SK-N-SH (cell line): ENCODE measurements at places on chromosomes 1 and 21.

GRCh38 chr1:166079276-166079675 is 87.5 kb downstream of the FAM78B start:
- no peaks in the 10 kb centered on the region for H3K27me3 ChIP-seq
- H3K27ac ChIP-seq, result no peak overlapping the region
- H3K36me3 ChIP-seq, result no peaks in the 10 kb centered on the region
- no peaks in the 10 kb centered on the region for H3K4me1 ChIP-seq
- H3K4me3 ChIP-seq, result no peak overlapping the region

- H3K27ac ChIP-seq, result no peak overlapping the region
- DNase-seq, result no peak
- H3K4me3 ChIP-seq, result no peak overlapping the region
- H3K4me1 ChIP-seq, result no peaks in the 10 kb centered on the region
These were observed 49.9 kb downstream of the PTP4A2 start for GRCh38 chr1:31888291-31888690.

DNA sequence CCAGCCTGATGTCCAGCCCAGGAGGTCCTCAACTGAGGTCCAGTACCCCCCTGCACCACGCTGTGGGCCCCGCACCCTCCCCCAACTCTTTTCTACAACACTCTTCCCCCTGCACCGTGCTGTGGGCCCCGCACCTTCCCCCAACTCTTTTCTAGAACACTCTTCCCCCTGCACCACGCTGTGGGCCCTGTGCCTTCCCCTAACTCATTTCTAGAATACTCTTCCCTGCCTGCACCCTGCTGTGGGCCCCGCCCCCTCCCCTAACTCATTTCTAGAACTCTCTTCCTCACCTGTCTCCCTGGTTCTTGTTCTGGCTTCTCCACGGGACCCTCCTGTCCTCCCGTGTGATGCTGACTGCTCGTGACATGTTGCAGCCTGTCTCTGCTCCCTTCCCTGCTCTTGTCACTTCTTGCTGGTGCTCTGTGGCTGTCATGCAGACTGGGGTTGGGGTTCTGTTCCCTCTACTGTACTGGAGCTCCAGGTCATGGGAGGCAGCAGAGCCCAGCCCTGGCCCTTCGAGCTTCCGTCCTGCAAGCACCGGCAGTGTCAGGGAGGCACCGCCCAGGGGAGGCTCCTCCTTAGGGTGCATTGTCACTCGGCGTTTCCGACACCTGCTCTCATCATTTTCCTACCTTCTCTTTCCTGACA is 160.1 kb upstream of the COL6A1 start:
- peaks cover 8% of the 10 kb centered on the region; the same call in 1 of the 2 replicates for H3K4me1 ChIP-seq
- no peaks in the 10 kb centered on the region for H3K36me3 ChIP-seq
- no peak overlapping the region for H3K27ac ChIP-seq

- no peaks in the 10 kb centered on the region for H3K27me3 ChIP-seq
- H3K36me3 ChIP-seq, result no peaks in the 10 kb centered on the region
- no peak overlapping the region for H3K27ac ChIP-seq
- peak; percentile 9 for DNase-seq
- H3K4me3 ChIP-seq, result no peak overlapping the region
- H3K4me1 ChIP-seq, result no peaks in the 10 kb centered on the region; the same call in 1 of the 2 replicates
These were observed 58.2 kb upstream of the SLC25A33 start for GRCh38 chr1:9481048-9481447.

GRCh38 chr1:26799479-26800142 is 11.9 kb downstream of the PIGV start:
- H3K27ac ChIP-seq, result peak overlapping the region; percentile 29
- peaks cover 3% of the 10 kb centered on the region for H3K36me3 ChIP-seq
- peaks cover 13% of the 10 kb centered on the region for H3K4me1 ChIP-seq
- peak; percentile 32 for DNase-seq
- H3K27me3 ChIP-seq, result no peaks in the 10 kb centered on the region

DNA sequence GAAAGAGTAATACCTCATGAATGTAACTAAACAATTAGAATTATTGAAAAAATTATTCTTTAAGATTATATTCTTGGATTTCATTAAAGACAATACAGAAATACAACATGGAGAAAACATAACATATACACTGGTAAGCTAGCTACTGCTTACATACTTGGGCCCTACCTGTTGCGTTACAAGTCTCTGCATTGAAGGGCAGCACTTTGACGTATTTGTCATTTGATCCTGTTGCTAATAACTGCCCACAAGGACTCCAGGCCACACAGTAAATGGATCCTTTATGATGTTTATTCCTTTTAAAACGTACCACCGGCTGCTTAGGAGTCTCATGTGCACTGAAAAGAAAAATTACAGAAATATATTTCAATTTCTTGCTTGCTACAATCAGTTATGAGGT is 19.8 kb upstream of the CLCC1 start:
- no peak overlapping the region for H3K27ac ChIP-seq
- no peak for DNase-seq
- no peak overlapping the region for H3K4me3 ChIP-seq
- H3K4me1 ChIP-seq, result no peaks in the 10 kb centered on the region

GRCh38 chr1:232474826-232475225 is 155.1 kb downstream of the SIPA1L2 start:
- no peaks in the 10 kb centered on the region; the same call in 1 of the 2 replicates for H3K4me1 ChIP-seq
- peaks cover 5% of the 10 kb centered on the region; the same call in 1 of the 2 replicates for H3K36me3 ChIP-seq
- H3K4me3 ChIP-seq, result no peak overlapping the region
- DNase-seq, result no peak
- H3K27ac ChIP-seq, result no peak overlapping the region

- no peak overlapping the region for H3K4me3 ChIP-seq
- no peaks in the 10 kb centered on the region for H3K27me3 ChIP-seq
- H3K36me3 ChIP-seq, result peaks cover 36% of the 10 kb centered on the region; the same call in 1 of the 2 replicates
- peaks cover 7% of the 10 kb centered on the region; the same call in 1 of the 2 replicates for H3K4me1 ChIP-seq
- no peak overlapping the region for H3K27ac ChIP-seq
These were observed 2.0 kb upstream of the GJC2 start for GRCh38 chr1:228147768-228148167.

- no peaks in the 10 kb centered on the region; the same call in 1 of the 2 replicates for H3K4me1 ChIP-seq
- DNase-seq, result no peak
- H3K27ac ChIP-seq, result no peak overlapping the region
- peaks cover 5% of the 10 kb centered on the region; the same call in 1 of the 2 replicates for H3K27me3 ChIP-seq
These were observed 2.2 kb upstream of the IL20 start for GRCh38 chr1:206863266-206863665.

- no peak for DNase-seq
- no peak overlapping the region for H3K4me3 ChIP-seq
- H3K4me1 ChIP-seq, result no peaks in the 10 kb centered on the region
- no peaks in the 10 kb centered on the region; the same call in 1 of the 2 replicates for H3K27me3 ChIP-seq
- no peak overlapping the region for H3K27ac ChIP-seq
These were observed 180.0 kb upstream of the KCND3 start for GRCh38 chr1:112169517-112169916.

GRCh38 chr1:36342426-36343185 is 19.2 kb upstream of the EVA1B start:
- H3K4me1 ChIP-seq, result peaks cover 10% of the 10 kb centered on the region
- H3K4me3 ChIP-seq, result no peak overlapping the region
- H3K27me3 ChIP-seq, result no peaks in the 10 kb centered on the region
- peak overlapping the region; percentile 87 for H3K27ac ChIP-seq

GRCh38 chr1:172955161-172955815 is 95.5 kb downstream of the TNFSF18 start:
- no peak overlapping the region for H3K4me3 ChIP-seq
- H3K27me3 ChIP-seq, result no peaks in the 10 kb centered on the region
- no peak for DNase-seq
- no peaks in the 10 kb centered on the region for H3K36me3 ChIP-seq
- peaks cover 40% of the 10 kb centered on the region; the same call in 1 of the 2 replicates for H3K4me1 ChIP-seq
- peak overlapping the region; percentile 93 for H3K27ac ChIP-seq

DNA sequence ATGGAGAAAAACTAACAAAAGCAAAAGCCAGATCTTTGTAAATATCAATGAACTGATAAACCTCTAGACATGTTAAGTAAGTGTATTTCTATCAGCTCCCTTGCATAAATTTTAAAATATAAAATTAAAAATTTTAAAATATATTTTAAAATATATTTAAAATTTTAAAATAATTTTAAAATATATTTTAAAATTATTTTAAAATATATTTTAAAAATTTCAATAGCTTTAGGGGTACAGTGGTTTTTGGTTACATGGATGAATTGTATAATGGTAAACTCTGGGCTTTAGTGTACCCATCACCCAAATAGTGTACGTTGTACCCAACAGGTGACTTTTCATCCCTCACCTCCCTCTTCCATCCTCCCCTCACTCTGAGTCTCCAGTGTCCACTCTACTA is 279.2 kb downstream of the SDCCAG8 start:
- no peaks in the 10 kb centered on the region for H3K4me1 ChIP-seq
- H3K36me3 ChIP-seq, result peaks cover 14% of the 10 kb centered on the region
- H3K4me3 ChIP-seq, result no peak overlapping the region
- H3K27ac ChIP-seq, result no peak overlapping the region
- no peak for DNase-seq

GRCh38 chr1:47216278-47217059 is 15.6 kb downstream of the TAL1 start:
- H3K27me3 ChIP-seq, result peaks cover 12% of the 10 kb centered on the region; the same call in 1 of the 2 replicates
- no peak for DNase-seq
- no peaks in the 10 kb centered on the region for H3K36me3 ChIP-seq
- no peaks in the 10 kb centered on the region for H3K4me1 ChIP-seq
- no peak overlapping the region for H3K4me3 ChIP-seq

DNA sequence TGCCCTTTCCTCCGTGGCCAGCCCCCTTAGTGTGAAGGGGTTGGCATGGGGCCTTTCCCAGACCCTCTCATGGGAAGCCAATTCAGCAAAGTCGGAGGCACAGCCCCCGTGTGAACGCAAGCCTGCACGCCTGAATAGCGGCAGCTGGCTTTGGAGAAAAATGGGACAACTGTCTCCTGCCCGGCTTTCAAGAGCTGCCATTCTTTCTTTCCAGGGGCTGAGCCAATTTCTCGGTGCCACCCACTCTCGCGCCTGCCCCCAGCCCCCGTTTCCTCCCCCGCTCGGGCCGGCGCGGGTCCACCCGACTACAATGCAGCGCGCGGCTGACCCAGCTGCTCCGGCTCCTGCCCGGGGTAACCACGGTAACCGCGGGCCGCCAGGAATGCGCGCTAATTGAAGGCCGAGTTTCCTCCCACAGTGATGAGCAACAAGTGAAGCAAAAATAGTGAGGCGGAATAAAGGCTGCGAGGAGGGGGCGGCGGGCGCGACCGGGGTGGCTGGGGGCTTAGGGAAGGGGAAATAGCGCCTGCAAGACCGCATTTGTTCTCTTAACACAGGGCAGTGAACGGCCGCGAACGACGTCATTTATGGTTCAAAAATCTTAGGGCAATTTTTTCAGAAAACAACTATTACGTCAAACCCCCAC is 27.8 kb downstream of the ILDR2 start:
- peaks cover 27% of the 10 kb centered on the region; the same call in 1 of the 2 replicates for H3K27me3 ChIP-seq
- no peaks in the 10 kb centered on the region for H3K36me3 ChIP-seq
- peak overlapping the region; percentile 30 for H3K4me3 ChIP-seq
- DNase-seq, result peak; percentile 76
- no peak overlapping the region for H3K27ac ChIP-seq
- H3K4me1 ChIP-seq, result no peaks in the 10 kb centered on the region

- DNase-seq, result no peak
- peak overlapping the region; percentile 95 for H3K27ac ChIP-seq
- peaks cover 3% of the 10 kb centered on the region for H3K36me3 ChIP-seq
- peak overlapping the region; percentile 71 for H3K4me3 ChIP-seq
- H3K27me3 ChIP-seq, result no peaks in the 10 kb centered on the region
- peaks cover 17% of the 10 kb centered on the region for H3K4me1 ChIP-seq
These were observed 557 bp downstream of the EMC1 start for GRCh38 chr1:19250629-19251304.

DNA sequence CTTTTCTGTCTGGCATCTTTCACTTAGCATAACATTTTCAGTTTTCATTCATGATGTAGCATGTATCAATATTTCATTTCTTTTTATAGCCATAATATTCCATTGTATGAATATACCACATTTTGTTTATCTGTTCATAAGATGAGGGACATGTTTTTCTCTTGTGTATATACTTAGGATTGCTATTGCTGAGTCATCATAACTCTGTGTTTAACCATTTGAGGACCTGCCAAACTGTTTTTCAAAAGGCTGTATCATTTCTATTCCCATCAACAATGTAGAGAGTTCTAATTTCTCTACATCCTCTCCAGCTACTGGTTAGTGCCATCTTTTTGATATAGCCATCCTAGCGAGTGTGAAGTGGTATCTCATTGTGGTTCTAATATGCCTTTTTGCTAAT is 26.2 kb downstream of the MPZL1 start:
- no peak overlapping the region for H3K4me3 ChIP-seq
- no peak for DNase-seq
- peaks cover 23% of the 10 kb centered on the region; the same call in 1 of the 2 replicates for H3K4me1 ChIP-seq
- H3K36me3 ChIP-seq, result no peaks in the 10 kb centered on the region
- no peak overlapping the region for H3K27ac ChIP-seq
- no peaks in the 10 kb centered on the region for H3K27me3 ChIP-seq

- H3K27me3 ChIP-seq, result no peaks in the 10 kb centered on the region
- H3K27ac ChIP-seq, result no peak overlapping the region
- no peak overlapping the region for H3K4me3 ChIP-seq
- no peaks in the 10 kb centered on the region for H3K36me3 ChIP-seq
These were observed 13.5 kb downstream of the ZYG11A start for GRCh38 chr1:52856026-52856425.

DNA sequence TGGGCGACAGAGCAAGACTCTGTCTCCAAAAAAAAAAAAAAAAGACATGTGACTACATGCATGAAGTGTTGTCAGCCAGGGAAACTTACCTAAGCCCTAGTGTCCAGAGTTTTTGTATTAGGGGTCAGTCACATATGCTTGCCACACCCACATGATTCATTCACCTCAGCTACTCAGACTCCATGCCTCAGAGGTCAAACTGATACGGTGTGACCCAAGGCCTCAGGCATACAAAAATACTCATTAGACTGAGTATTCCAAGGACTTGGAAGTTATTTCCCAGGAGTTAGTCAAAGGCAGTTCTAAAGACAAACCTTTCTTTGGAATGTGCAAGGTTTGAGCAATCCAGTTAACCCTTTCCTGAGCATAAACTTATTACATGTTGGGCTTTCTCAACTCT is 6.3 kb upstream of the TRIM33 start:
- no peak overlapping the region for H3K27ac ChIP-seq
- no peaks in the 10 kb centered on the region for H3K27me3 ChIP-seq
- no peak for DNase-seq
- H3K36me3 ChIP-seq, result no peaks in the 10 kb centered on the region
- H3K4me3 ChIP-seq, result no peak overlapping the region

- no peak for DNase-seq
- H3K27me3 ChIP-seq, result no peaks in the 10 kb centered on the region
- 0 out of 2 replicates have a peak, but pooled peaks cover 11% of the 10 kb centered on the region for H3K4me1 ChIP-seq
- no peak overlapping the region for H3K27ac ChIP-seq
- H3K4me3 ChIP-seq, result peak overlapping the region; percentile 49
These were observed 1.2 kb downstream of the LRRC42 start for GRCh38 chr1:53947172-53947907.

DNA sequence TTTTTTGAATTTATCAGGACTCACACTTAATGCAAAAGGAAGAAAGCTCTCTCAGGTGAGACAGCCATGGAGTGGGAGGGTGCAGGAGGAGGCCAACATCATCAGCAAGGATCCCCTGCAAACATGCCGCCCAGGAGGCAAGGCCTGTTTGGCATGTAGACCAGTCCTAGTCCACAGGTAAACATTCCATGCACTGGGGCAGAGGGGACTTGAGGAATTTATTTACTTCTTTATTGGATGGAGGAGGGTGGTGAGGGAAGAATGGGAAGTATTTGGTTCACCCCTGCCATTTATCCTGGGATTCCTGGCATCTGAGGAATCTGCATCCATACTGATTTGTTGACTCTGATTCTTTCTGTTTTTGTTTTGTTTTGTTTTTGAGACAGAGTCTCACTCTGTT is 1.5 kb upstream of the UQCRHL start:
- no peaks in the 10 kb centered on the region for H3K4me1 ChIP-seq
- H3K4me3 ChIP-seq, result no peak overlapping the region
- DNase-seq, result no peak
- H3K27ac ChIP-seq, result no peak overlapping the region
- H3K27me3 ChIP-seq, result no peaks in the 10 kb centered on the region

GRCh38 chr1:235038701-235039100 is 89.9 kb downstream of the TOMM20 start:
- H3K36me3 ChIP-seq, result peaks cover 4% of the 10 kb centered on the region
- no peak overlapping the region for H3K4me3 ChIP-seq
- H3K27me3 ChIP-seq, result no peaks in the 10 kb centered on the region
- no peak overlapping the region for H3K27ac ChIP-seq
